ENCODE measurements at places on chromosomes 6 and 20.

DNA sequence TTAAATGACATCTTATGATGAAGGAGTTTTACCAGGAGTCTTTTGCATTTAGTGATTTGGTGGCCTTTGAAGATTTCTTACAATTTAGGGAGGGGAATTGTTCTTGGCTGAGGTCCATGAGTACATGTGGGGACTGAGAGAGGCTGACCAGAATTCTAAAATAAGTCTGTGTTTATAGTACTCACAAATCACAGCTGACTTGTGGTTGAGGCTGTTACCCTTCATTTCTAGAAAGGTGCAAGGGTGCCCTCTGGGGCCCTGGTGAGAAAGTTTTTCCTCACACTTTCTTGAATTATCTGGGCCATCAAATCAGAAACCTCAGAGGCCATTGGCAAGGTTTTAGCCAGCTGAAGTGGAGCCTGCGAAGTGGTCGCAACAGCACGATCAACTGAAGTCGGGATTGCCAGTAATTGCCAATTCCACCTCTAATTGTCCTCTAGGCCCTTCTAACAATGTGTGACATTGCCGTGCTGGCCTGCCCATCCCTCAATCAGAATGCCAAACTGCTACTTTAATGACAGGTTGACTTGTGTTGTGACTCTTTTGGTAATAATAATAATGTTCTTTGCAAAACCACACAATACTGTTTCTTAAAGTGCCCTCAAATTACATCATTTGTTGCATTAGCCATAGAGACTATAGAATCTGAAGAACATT lies 221.6 kb downstream of the OGFRL1 start:
- DNase-seq = peak; percentile 60

GRCh38 chr6:41275489-41275888 lies 11.0 kb downstream of the TREM1 start:
- no peak for DNase-seq

DNA sequence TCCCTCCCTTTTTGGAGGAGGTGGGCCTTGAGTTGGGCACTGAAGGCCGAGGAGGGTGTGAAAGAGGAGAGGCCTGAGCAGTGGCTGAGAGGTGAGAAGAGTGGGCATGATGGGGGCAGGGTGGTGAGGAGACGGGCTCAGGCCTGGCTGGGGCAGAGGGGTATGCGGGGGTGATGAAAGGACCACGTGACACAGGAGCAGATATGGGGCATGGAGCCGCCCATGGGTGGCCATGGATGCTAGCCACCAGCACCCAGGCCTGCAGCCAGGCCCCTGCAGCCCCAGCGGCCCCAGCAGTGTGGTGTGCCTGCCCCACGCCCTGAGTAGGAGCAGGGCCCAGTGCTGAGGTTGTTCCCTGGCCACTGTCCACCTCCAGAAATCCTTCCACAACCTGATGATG lies 26.5 kb downstream of the UQCC2 start:
- DNase-seq = no peak

DNA sequence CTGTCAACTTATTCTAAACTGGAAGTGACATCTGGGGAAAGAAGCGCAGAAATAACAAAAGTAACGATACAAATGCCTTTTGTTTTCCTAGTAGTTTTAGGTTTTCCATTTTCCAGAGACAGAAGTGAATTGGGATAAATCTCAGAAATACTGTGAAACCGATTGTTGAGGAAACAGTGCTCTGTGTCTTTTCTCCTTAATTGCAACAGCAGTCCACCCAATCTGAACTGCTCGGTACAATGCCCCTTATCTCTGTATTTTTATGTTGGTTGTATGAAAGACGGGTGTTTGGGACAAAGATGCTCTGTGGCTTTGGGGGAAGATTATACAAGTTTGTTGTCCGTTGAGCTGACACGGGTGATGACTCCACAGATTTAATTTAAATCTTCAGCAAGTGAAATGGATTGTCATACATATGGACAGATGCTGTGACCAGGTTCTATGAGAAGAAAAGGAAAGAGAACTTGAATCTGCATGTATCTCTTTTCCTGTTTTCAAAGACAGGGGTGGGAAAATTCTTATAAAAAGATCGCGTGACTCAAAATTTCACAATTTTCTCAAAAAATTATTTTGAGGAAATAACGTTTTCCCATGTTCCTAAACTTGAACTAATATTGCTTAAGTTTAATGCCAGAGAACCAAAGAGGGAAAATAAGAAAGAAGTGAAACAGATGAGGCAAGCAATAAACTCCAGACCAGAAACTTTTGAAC lies 41.2 kb downstream of the SASH1 start:
- DNase-seq = no peak

DNA sequence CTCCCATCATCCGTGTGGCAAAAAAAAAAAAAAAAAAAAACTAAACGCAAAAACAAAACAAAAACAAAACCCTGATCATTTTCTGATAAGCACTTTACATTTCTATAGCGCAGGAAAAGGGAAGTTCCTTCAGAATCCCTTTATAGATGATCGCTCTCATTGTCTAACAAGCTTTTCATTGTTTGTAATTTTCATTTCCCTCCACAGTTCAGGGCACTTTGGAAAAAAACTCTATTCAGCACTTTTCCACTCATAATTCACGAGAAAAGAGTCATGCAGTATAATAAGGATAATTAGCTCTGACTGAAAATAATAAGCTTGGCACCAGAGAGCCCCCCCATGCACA lies 89.4 kb upstream of the ATXN1 start:
- no peak for DNase-seq

GRCh38 chr6:111464184-111464583 lies 18.8 kb downstream of the REV3L start:
- DNase-seq = no peak

GRCh38 chr20:45626540-45626939 lies 3.0 kb upstream of the WFDC10A start:
- no peak for DNase-seq

- no peak for DNase-seq
Observed at GRCh38 chr20:19543101-19543500, 215.0 kb upstream of the RIN2 start.

GRCh38 chr6:11120271-11121005 lies 8.9 kb upstream of the ERVFRD-1 start:
- DNase-seq = no peak

GRCh38 chr20:11159728-11160127 lies 485.9 kb upstream of the JAG1 start:
- no peak for DNase-seq

- no peak for DNase-seq
Observed at GRCh38 chr20:53800883-53801604, 207.4 kb upstream of the ZNF217 start.

- peak; percentile 85 for DNase-seq
Observed at GRCh38 chr20:62156592-62157386, 13.2 kb downstream of the SS18L1 start.

DNA sequence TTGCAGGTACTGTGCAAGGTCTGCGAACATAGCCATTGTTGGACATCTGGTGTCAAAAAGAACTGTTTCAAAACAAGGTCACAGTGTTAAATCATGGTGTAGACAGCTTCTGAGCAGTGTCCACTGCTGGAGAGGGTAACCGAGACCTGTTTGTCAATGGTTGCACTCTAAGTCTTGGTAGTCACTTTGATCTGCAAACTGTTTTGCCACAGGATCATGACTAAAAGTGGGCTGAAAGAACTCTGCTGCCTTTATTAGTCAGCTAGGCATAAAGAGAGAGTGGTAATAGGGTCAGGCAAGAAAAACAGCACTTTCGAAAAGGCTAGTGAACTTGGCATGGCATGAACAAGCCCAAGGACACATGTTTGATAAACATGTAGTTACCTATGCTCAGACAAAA lies 552.3 kb upstream of the CITED2 start:
- DNase-seq = no peak

GRCh38 chr6:80263585-80263984 lies 157.1 kb downstream of the BCKDHB start:
- no peak for DNase-seq

GRCh38 chr20:59652381-59652780 lies 48.0 kb downstream of the PHACTR3 start:
- DNase-seq = no peak

GRCh38 chr20:57459278-57459677 lies 65.7 kb downstream of the CTCFL start:
- no peak for DNase-seq

GRCh38 chr6:23483896-23484295 lies 642.1 kb upstream of the NRSN1 start:
- no peak for DNase-seq

- no peak for DNase-seq
Observed at GRCh38 chr6:166024252-166024651, 143.4 kb downstream of the TBXT start.

DNA sequence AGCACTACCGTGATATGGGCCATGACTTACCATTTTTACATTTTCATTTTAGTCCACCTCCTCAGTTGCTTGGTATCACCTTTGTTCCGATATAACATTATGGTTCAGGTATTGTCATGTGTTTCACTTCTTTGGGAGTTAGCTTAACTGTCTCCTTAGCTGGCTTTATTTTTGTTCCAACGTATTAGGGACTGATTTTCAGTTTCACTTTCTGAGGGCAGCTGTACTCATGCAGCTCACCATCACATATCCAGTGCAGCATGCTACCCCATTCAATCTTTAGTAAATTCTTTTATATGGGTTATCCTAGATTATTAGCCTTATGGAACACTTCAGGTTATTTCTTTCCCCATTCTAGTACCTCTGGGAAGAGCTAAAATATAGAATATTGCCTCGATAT lies 362.2 kb upstream of the IRAK1BP1 start:
- DNase-seq = no peak

GRCh38 chr6:114085211-114085610 lies 114.3 kb upstream of the HDAC2 start:
- DNase-seq = no peak

- DNase-seq = no peak
Observed at GRCh38 chr6:14020551-14020950, 95.8 kb downstream of the RNF182 start.

- peak; percentile 84 for DNase-seq
Observed at GRCh38 chr20:59525500-59526241, 78.7 kb upstream of the PHACTR3 start.

DNA sequence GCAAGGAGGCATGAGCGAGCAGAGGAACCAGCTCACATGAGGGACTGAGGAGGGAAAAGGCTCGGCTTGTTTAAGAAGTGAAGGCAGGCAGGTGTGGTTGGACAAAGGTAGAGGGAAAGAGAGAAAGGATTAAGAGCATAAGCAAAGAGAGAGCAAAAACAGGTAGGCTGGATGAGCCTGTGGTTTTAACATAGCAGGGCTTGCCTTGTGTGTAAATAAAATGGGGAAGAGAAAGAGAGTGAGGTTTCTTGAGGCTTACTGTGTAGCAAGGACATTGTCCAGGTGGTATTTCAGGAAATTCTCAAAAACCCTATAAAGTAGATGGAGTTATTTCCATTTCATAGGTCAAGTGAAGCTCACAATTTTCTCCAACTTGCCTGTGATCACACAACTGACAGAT lies 93.9 kb upstream of the HDAC2 start:
- DNase-seq = no peak

DNA sequence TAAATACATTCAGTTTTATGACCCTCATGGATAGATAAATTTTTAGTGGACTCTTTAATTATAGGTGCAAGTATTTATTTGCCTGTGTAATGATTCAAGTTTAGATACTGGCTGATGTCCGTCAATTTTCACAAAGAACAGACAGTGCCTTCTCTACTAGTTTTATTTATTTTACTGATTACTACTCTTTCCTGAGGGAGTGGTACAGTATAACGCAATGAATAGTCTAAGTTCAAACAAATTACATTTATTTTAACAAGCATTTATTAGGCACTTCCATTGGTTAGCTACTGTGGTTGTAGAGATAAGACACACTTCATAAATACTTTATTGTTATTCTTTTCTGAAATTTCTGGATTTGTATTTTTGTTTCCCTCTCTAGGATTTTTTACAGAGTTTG lies 74.3 kb downstream of the ADGRG6 start:
- no peak for DNase-seq

GRCh38 chr20:20428067-20428466 lies 60.2 kb downstream of the INSM1 start:
- no peak for DNase-seq

- DNase-seq = no peak
Observed at GRCh38 chr6:145169726-145170224, 565.5 kb downstream of the EPM2A start.

GRCh38 chr6:44667668-44668390 lies 280.3 kb downstream of the CDC5L start:
- peak; percentile 83 for DNase-seq

DNA sequence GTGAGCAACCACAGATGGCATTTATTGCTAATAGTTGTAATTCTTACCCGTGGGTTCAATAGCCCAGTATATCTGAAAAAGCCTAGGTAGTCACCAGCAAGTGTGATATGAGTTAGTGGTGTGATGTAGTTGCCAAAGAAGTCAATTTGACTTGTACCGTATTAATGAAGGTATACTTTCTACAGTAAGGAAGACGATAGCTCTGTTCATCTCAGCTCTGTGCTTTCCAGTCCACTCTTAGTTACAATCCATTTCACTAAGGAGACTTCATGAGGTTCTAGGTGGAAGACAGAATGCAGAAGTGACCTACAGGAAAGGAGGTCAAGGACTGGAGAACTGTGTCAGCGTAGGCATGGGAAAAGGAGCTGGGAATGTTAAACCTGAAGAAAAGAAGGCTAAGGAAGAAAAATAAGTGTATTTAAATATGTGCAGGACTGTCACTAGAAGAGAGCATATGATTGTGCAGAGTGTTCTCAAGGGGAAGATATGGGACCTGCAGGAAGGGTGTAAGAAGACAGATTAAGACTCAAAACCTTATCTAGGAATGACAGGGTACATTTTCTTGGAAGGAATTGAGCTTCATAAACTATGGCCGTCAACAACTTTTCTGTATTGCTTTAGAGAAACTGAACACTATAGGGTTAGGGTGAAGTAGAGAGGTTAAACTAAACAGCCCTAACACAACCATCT lies 116.9 kb upstream of the SCGN start:
- DNase-seq = no peak

DNA sequence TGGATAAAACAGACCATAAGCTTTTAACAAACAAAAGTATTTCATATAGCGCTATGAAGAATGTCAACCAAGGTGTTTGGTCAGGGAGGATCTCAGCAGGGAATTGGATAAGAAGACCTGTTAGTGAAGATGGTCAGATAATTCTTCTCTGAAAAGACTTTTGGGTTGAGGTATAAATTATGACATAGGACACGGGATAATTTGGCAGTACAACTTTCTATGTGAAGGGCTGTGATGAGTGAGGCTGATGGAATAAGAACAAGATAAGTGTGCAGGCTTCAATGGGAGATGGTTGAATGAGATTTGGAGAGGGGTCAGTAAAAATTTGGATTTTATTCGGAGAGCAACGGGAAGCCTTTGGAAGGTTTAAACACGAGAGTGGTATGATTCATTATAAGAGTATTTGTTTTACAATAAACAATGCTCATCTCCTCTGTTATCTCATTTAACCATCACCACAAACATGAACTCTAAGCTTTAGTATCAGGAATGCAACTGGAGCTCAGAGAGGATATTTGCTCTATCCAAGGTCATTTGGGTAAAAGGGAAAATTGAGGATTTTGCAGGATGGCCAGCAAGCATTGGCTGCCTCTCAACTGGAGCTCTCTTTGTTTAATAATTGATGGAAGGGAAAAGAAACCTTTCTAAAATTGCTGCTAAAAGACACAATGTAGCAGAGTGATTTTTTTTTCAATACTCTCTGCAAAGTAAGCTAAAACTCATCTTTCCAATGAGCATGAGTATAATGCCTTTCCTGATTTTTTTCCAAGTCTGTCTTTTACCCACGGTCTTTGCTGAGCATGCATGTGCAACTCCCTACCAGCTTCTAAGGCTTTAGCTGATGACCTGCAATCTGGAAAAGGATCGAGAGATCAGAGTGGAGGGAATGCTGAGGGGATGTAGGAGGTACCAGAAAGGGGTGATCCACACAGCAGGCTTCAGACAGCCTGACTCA lies 534.0 kb downstream of the CBLN4 start:
- no peak for DNase-seq

GRCh38 chr6:170450916-170451761 lies 102.0 kb downstream of the PSMB1 start:
- DNase-seq = no peak

- no peak for DNase-seq
Observed at GRCh38 chr6:63307581-63308246, 12.1 kb downstream of the LGSN start.
